Stimulated activated CD4-positive, alpha-beta T cell treated with anti-CD3 and anti-CD28 coated beads, Interleukin-12 subunit alpha, Interleukin-12 subunit beta, amount 100 ng/mL, for 4 hours (primary cell): ENCODE measurements at places on chromosomes 12 and 14.
A peak's percentile ranks its signal among the peaks of the same experiment; 100 is the strongest.

GRCh38 chr14:39381366-39381765, 50.9 kb downstream of the FBXO33 start:
- no peak for DNase-seq

DNA sequence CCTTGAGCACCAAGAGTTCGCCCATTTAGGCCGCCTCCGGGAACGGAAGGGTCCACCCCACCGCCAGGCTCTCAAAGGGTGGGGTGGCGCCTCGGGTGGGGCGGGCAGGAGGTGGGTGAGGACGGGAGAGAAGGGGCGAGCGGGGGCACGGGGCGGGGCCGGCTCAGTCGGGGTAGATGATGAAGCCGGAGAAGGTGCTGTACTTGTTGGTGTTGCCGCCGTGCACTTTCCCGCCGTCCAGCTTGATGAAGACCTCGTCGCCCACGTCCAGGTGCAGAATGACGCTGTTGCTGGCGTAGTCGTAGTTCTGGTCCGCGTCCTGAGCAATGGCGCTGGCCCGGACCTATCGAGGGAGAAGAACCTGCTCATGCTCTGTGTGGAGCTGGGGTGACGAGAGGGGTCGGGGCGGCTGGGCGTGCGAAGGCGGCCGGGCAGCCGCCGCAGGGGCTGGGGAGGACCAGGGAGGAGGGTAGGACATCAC, 4.1 kb downstream of the C1QL4 start:
- DNase-seq = no peak

- DNase-seq = peak; percentile 61
These were observed 3.2 kb downstream of the THTPA start for GRCh38 chr14:23559010-23559925.

DNA sequence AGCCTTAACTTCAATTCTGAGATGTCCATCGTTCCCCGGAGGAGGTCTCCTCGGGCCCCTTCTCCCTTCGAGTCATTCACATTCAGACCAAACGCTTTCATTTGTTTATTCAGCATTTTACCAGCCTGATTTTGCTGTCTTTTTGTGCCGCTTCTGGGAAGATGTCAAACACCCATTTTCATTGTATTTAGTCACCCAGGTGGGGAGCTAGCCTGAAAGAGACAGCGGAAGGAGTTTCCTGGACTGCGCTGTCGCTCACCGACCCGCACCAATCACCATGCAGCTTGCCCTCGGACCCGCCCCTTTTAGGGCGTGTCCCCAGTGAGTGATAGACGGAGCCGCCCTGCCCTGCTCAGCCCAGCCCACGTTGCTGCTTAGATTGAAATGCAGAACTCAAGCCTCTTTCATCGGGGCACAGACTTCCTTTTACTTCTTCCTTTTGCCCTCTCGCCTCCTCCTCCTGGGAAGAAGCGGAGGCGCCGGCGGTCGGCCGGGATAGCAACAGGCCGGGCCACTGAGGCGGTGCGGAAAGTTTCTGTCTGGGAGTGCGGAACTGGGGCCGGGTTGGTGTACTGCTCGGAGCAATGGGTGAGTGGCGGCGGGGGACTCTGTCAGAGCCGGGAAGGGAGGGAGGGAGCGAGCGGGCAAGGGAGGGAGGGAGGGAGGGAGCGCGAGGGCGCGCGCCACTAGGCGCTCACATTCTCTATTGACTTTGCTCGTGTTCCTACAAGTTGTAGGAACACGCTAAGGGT, at the start of gene PAX9:
PAX9 (plus strand) TSS at position 355 of the 752 bp plus-strand sequence; CDS start at position 585, 230 bp downstream.
- no peak for DNase-seq

DNA sequence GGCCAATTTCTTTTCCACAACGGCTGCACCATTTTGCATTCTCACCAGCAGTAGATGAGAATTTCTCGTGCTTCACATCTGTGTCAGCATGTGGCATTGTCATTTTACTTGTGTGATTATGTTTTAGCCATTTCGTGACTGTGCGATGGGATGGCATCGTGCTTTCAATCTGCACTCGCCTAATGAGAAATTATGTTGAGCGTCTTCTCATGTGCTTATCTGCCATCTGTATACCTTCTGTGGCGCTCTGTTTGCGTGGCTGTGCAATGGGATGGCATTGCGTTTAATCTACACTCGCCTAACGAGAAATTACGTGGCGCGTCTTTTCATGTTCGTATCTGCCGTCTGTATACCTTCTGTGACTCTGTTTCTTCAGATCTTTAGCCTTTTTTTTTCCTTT, 14.9 kb upstream of the GPR132 start:
- DNase-seq = no peak

DNA sequence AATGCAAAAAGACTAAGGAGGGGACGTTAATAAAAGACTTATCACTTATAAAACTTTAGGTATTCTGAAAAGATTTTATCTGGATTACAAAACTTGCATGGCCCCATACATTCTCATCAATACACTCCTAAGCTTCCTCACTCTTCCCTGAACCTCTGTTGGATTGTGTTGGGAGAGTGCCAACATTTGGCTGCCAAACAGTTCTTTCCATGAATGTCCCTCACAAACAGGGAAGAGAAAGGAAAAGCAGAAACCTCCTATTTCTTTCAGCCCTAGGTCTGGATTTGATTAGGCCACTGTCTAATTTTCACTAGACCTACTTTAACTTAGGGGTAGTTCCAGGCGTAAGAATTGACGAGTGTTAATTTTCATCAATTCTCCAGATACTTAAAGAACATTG, 11.7 kb downstream of the PTHLH start:
- no peak for DNase-seq

- no peak for DNase-seq
These were observed 5.3 kb downstream of the STYK1 start for GRCh38 chr12:10668526-10668925.

GRCh38 chr12:105611340-105611739, 280.8 kb downstream of the C12orf75 start:
- no peak for DNase-seq

- DNase-seq = no peak
These were observed 47.4 kb upstream of the PARP11 start for GRCh38 chr12:3920351-3921150.

- DNase-seq = no peak
These were observed 193.9 kb upstream of the DDHD1 start for GRCh38 chr14:53346988-53347387.

GRCh38 chr12:124673801-124674617, 106.6 kb upstream of the NCOR2 start:
- no peak for DNase-seq

GRCh38 chr12:125276567-125276966, 211.3 kb downstream of the AACS start:
- DNase-seq = no peak

DNA sequence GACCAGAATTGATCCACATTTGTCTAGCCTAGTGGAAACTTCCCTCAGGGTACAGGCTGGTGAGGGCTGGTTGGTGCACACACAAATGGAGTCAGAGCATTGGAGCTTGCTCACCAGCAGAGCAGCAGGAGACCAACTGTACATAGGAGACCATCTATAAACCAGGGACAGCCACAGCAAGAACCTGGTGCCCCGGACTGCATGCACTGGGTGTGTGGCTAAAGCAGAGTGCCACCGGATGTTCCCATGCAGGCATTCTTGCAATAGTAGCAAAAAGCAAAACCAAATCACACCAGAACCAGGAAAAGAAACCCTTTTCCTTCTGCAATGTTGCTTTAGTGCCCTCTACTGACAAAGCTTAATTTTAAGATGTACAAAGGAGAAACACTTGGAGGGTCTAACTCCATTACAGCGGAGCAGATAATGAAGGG, 136.4 kb downstream of the MDGA2 start:
- DNase-seq = no peak

- no peak for DNase-seq
These were observed 11.2 kb downstream of the LLPH start for GRCh38 chr12:66119229-66119869.

DNA sequence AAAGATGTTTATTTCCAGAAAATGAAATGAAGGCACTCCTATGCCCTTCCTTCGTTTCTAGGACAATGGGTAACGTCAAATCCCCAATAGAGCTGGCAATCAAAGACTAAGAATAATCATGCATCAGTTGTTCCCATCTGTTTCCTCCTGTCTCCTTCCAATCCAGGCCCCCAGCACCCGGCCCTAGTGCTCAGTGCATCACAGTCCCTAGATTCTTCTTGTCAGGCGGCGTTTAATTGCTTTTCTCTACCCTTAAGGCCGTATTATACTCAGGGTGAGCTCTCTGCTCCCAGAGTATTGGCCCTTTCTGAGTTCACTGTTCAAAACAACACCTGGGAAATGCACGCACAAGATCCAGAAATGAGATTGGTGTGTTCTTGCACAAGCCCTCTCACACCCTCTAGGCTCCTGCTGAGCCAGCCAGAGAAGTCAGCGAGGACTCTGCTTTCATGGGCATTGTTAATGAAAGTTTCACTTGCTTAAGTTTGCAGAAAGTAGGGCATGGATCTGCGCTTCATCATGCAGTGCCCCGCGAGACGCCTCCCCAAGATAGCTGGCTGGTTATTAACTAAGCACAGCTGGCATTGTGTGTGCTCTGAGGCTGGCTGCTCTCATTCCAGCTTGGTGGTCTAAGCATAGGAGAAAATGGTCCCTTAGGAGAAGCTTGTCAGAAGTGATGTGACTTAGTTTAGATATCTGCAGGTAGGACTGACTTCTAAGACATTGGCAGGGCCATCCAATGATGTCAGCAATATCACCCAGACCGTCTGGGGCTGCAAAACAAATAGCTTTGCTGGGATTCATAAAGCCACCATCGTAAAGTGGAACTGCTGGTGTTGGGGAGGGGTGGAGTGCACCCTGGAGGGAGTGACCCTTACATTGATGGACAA, 28.7 kb downstream of the CRACR2A start:
- DNase-seq = no peak

- DNase-seq = no peak
These were observed 272.6 kb downstream of the PRKD1 start for GRCh38 chr14:29654901-29655550.

- no peak for DNase-seq
These were observed 37.8 kb downstream of the MYO1H start for GRCh38 chr12:109385339-109386058.

DNA sequence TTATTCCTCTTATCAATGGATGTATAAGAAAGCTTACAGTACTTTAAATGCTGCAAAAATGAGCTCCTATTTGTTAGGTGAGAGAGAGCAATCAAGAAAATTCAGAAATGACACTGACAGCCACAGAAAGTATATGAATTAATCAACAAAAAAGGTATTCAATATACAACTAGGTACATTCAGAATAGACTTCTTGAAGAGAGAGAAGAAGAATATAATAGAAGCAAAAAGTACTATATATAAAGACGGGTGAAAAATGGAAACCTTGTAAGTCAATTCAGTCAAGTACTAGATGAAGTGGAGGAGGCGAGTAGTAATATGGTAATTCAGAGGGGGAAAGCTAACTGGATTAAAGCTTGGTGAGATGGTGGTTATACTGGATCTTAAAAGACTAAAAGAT, 74.3 kb downstream of the HEATR5A start:
- no peak for DNase-seq

GRCh38 chr12:94722664-94723063, 72.3 kb upstream of the TMCC3 start:
- no peak for DNase-seq

DNA sequence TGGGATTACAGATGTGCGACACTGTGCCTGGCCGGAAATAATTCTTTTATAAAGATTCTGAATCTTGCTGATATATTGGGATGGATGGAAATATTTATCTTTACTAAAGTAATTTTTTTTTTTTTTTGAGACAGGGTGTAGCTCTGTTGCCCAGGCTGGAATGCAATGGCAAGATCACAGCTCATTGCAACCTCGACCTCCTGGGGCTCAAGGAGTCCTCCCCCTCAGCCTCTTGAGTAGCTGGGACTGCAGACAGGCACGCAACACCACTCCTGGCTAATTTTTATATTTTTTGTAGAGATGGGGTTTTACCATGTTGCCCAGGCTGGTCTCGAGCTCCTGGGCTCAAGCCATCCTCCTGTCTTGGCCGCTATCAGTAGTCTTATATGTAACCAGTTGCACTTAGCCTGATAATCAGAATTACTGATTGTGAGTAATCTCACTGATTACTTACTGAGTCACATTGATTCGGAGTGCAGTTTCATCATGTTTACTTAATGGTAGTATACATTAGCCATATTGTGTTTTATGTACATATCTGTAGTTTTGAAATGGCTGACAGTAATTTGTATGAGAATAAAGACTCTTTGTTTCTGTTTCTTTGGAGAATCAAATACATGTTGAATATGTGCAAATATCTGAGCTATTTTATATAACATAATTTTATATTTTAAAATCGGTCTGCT, 50.4 kb upstream of the LRTM2 start:
- no peak for DNase-seq

DNA sequence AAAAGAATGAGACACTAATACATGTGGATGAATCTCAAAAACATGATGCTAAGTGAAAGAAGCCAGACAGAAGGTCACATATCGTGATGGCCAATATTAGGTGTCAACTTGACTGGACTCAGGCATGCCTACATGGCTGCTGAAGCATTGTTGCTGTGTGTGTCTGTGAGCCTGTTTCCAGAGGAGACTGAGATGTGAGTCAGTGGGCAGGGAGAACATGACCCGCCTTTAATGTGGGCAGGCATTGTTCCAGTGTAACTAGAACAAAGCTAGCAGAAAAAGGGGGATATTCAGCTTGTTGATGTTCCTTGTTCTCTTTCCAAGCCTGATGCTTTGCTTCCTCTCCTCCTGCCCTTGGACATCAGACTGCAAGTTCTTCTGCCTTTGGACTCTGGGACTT, 47.6 kb downstream of the DCAF5 start:
- DNase-seq = no peak

- no peak for DNase-seq
These were observed 4.4 kb downstream of the C12orf54 start for GRCh38 chr12:48486679-48487078.

DNA sequence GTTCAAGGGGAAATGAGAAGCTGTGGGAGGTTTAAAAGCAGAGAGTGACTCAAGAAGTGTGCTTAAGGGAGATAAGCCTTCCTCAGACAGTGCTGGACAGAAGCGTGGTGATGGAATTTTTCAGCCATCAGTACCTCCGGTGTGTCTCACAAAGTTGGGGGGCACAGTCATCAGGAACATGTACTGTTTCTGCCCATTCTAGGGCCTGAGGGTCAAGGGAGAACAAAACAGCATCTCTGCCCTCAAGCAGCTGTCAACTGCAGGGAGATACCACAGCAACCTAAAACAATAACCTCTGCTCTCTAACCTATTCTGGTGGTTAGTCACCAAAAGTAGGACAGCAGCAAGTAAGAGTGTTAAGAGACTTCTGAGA, 2.0 kb upstream of the STON2 start:
- DNase-seq = no peak

GRCh38 chr14:105471297-105471821, 3.3 kb upstream of the CRIP2 start:
- no peak for DNase-seq
